ENCODE measurements at places on chromosomes 5 and 9. TPM values are rescaled to one million over a fixed set of nuclear protein-coding genes. Genes with fewer than 3 reads are reported as not detected.

Gene OR1Q1
- 0.14 TPM for polyA plus RNA-seq

DNA sequence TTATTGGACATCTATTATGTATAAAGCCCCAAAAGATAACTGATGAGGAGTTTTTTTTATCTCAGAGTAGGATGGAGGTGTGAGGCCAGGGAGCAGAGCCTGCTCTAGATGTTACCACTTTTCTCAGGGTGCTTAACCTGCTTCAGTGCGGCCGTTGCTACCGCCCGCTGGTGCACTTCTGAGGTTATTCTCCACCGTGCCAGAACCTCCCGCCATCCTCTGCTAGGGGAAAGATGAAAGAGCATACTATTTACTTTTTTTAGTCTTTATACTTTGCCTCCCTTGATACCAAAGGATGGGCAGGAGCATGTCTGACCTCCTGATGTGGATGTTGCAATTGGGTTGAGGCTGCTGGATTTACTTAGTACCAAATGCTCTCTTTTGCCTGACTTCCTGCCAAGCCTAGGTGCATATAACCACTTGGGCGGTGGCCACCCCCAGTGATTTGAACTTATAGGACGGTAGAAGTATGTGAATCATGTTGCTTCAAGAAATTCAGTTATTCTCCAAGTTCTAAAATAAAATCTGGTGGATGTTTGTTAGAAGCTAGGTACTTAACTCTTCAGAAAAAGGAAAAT, 71.1 kb upstream of the HSPB3 start:
- DNase-seq = no peak

Gene CD14
- 0.29 TPM for polyA plus RNA-seq

Gene GPR150
- polyA plus RNA-seq = 0.24 TPM

DNA sequence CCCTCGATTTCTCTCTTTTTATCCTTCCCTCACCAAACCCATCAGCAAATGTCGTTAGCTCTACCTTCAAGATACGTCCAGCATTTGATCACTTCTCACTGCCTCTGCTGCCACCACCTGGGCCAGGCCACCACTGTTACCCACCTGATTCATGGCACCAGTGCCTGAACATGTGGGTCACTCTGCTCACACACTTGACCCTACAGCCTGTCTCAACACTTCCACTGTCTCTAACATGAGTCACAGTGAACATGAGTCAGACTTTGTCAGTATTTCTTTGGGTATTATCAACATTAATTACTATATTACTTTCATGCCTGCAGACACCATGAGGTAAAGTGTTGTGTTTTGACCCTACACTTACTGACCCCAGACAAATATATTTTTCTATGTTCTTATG, 19.6 kb downstream of the SLC24A2 start:
- DNase-seq = no peak

DNA sequence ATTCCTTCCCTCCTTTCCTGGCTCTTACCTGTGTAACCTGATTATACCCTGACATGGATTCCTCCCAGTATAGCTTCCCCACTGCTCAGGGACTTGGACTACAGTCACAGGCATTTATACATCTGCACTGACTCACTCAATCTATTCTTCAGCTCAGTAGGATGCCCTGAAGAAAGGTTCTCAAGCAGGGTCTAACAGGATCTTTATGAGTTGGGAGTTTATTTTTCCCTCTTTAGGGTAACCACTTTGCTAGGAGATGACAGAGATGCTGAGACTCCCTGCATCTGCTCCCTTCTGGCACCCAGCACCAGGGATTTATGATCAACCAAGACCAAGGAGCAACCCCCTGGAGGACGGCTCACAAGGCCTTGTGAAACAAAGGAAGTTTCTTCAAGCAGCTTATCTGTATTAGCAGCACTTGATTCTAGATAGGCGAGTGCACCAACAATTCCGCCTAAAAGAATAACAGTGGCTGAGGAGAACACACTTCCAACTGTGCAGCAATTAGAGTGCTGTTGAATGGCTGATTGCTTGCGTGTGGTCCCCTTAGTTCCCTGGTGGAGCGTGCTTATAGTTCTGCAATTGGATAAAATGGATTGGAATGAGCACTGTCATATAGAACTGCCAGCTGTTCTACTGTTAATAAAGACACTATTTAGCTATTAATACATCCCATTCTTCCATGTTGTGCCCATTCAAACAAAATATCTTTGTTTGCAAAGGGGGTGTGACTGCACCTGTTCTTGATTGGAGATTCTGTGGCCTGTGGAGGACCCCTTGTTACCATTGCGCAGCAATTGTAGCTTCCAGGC, 482.6 kb downstream of the ZNF608 start:
- DNase-seq = no peak

- no peak for DNase-seq
These were observed 15.9 kb downstream of the SEC24A start for GRCh38 chr5:134664448-134664847.

Gene C5orf58
- polyA plus RNA-seq = not detected

Gene MAP1B
- 56.3 TPM for polyA plus RNA-seq

GRCh38 chr5:102833146-102833545, 78.0 kb downstream of the PAM start:
- no peak for DNase-seq

GRCh38 chr5:98839469-98840383, 66.3 kb downstream of the RGMB start:
- no peak for DNase-seq

DNA sequence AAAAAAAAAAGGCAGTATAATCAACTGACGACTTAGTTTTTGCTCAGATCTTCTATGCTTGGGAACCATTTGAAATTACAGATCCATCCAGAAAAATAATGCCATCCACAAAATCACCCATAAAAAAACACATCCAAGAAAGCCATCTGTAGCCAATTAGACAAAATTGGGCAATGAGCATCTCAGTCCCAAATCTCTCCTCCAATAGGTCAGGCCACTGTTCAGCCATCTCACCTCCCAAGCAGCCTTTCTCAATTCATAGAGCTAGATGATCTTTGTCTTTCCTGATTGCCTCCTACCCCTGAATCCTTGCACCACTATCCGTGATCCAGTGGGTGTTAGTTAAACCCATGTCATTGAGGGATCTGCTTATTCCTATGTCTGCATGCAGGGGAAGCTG, 139.6 kb downstream of the SCAMP1 start:
- no peak for DNase-seq

DNA sequence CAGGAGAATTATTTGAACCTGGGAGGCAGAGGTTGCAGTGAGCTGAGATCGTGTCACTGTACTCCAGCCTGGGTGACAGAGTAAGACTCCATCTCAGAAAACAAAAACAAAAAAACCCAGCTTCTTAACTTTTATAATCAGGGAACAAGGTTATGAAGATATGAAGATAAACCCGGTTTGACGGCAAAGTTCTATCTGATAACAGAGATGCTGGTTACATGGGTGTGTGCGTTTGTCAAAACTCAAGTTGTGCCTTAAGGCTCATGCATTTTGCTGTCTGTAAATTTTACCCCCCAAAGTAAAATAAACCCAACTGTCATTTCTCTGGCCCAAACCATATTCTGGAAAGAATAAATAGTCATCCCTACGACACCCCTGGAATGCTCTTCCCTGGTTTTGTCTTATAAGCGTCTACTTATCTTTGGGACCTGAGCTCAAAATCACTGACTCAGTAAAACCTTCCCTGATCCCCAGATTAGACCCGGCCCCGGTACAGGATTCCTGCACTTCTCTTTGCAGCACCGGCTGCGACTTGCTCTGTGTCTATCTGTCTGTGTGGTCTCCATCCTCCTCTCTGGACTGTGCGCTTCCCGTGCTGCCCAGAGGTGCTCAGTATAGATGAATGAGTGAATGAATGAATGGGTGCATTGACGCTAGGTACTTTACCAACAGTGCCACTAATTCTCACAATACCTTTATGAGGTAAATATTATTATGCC, 172.2 kb downstream of the DAB2IP start:
- DNase-seq = no peak

Gene CTSV
- 0.58 TPM for polyA plus RNA-seq

Data from AG04450 (cell line).